ENCODE measurements at places on chromosomes 2 and 18.

DNA sequence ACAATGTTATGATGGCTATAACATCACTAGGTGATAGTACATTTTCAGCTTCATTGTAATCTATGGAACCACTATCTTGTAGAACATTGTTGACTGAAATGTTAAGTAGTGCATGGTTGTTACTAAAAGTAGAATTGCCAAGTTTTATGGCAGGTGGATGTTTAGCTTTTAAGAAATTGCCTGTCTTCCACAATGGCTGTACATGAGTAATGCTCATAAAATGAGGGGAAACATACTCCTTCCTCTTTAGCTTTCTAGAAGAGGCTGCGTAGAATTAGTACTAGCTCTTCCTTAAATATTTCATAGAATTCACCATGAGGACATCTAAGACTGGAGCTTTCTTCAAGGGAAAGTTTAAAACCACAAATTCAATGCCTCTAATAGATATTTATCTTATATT, 161.0 kb downstream of the TPGS2 start:
- DNase-seq, result no peak

DNA sequence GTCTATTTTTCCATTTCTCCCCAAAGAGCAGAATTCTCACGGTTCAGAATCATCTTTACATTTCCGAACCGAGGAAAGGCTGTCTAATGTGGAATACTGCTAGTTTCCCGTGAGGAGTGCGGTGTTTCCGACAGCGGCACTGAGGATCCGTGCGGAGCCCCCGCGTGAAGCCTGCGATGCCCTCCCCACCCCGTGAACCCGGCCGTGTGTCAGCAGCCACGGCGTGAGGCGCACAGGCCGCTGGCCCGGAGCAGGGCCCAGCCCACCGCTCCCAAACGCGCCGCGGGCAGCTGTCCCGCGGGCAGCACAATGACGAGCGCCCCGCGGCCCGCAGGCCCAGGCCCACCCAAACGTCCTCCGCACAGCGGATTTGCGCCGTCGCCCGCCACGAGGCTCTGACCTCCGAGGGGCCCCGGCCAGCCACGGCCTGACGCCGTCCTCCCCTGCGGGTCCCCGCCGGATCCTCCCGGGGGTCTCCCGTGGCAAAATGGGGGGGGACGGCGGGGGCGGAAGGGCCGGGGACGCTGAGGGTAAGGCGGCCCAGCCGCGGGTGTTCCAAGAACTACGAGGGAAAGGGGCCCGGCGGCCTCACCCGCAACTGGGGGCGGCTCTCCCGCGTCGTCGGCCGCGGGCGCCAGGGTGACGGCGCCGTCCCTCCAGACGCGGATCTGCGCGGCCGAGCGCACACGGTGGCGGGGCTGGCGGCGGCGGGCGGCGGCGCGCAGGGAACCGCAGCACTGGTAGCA, 796 bp downstream of the SPIRE1 start:
- DNase-seq, result peak; percentile 65

GRCh38 chr2:23622466-23622865, 237.5 kb downstream of the KLHL29 start:
- peak; percentile 7 for DNase-seq

- no peak for DNase-seq
Measured at GRCh38 chr2:207123335-207123744, 42.4 kb downstream of the KLF7 start.
